ENCODE measurements at places on chromosomes 2 and 18. TPM values are rescaled to one million over a fixed set of nuclear protein-coding genes. Genes with fewer than 3 reads are reported as not detected.
A peak's percentile ranks its signal among the peaks of the same experiment; 100 is the strongest.

DNA sequence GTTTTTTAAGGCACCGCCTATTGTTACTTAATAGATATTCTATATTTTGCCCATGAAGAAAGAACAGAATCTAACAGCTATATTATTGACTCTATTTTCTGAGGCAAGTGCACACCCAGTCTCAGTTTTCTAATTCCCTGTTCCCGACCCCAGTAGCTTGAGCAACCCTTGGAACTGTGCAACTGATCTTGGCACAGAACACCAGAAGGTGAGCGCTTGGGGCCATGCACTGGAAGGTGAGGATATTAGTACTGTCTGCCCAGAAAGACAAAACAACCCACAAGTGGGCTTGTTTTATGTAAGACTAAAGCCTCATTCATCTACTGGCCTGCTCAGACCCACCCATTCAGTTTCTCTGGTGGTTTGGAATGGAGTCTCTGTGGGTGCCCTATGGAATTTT is 188.8 kb upstream of the LINC00305 start:
- DNase-seq: no peak
- no peaks in the 10 kb centered on the region for H3K36me3 ChIP-seq
- no peak overlapping the region for H3K4me3 ChIP-seq

Gene ASB18
- not detected for total RNA-seq

DNA sequence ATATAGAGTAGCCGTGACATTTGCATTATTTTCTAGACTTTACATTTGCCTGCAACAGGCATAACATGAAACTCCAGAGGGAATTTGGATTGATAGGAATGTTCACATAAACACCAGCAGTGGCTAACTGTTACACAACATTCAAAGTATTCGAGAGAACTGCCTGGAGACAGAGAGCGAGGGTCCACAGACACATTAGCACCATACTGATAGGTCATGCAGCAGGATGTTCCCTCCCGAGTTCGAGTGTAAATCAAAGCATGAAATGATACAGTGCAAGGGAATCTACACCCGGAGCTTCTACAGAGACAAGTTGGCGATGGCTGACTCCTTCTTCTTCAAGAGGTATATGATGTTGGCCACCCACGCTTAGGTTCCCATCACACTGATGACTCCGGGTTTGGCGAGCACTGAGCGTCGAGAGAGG is 89.5 kb downstream of the COL6A3 start:
- H3K27ac ChIP-seq: peak overlapping the region; percentile 95
- peaks cover 64% of the 10 kb centered on the region for H3K36me3 ChIP-seq
- H3K27me3 ChIP-seq: no peaks in the 10 kb centered on the region
- no peak overlapping the region for H3K4me3 ChIP-seq

DNA sequence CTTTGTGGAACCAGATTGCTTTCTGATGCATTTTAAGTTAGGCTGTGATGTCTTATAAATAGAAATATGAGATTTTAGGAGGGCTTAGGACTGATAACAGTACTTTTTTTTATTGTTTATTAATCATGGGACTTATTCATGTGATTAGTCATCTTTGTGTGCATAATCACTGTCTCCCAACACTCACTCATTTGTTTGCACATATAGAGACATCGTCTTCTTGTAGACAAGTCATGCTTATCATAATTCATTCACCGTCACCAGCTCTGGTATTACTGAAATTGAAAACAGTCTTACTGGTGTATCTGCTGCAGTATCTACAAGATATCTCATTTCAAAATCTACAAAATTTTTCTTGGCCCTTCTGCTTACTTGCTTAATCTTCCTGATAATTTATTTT is 45.8 kb downstream of the WDR7 start:
- 0 out of 2 replicates have a peak, but pooled peaks cover 2% of the 10 kb centered on the region for H3K36me3 ChIP-seq
- peak; percentile 67 for DNase-seq
- no peak overlapping the region for H3K27ac ChIP-seq
- H3K4me1 ChIP-seq: no peaks in the 10 kb centered on the region
- no peak overlapping the region for H3K4me3 ChIP-seq

DNA sequence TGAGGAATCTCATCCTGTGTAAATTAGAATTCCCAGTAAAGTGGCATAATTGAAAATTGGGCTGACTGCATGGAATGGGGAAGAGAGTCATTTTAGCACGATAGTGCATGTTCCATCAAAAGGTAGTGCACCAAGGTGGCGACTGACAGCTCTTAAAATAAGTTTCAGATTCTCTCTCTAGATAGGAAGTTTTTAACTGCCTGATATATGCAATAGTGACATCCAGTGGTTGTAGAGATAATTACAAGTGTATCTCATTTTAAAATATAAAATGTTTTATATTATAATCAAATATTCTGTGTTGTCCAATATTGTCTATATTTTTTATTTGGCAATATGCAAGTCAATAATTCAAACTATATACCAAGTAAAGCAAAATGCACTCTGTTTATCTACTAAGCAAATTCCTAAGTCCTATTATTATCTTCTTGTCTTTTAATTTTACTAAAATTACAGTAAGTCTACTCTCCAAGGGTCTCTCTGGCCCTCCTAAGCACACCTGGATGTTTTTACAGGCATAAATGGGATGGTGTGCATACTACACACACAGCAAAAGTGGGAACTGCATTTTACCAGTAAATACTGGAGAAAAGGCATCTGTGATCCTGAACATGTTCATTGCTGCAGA is 397.7 kb upstream of the HNRNPA3 start:
- no peak overlapping the region for H3K4me3 ChIP-seq
- H3K27me3 ChIP-seq: peaks cover under 1% of the 10 kb centered on the region
- peak; percentile 26 for DNase-seq
- no peaks in the 10 kb centered on the region for H3K36me3 ChIP-seq

DNA sequence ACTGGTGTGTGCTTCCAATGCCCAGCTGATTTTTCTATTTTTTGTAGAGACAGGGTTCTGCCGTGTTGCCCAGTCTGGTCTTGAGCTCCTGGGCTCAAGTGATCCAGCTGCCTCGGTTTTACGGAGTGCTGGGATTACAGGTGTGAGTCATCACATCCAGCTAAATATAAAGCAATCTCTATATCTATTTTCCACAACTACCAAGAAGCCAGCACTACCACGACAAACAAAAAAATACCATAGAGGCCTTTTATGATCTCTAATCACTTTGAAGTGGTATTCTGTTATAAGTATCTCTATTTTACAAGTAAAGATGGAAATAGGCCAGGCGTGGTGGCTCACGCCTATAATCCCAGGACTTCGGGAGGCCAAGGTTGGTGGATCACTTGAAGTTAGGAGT is 34.7 kb downstream of the C2orf74 start:
- no peaks in the 10 kb centered on the region for H3K27me3 ChIP-seq
- peaks cover 22% of the 10 kb centered on the region for H3K36me3 ChIP-seq
- no peak overlapping the region for H3K27ac ChIP-seq
- no peak for DNase-seq
- H3K4me1 ChIP-seq: no peaks in the 10 kb centered on the region

GRCh38 chr2:56613920-56614319 is 430.1 kb downstream of the CCDC85A start:
- no peak for DNase-seq
- no peaks in the 10 kb centered on the region for H3K27me3 ChIP-seq
- H3K36me3 ChIP-seq: no peaks in the 10 kb centered on the region
- no peak overlapping the region for H3K4me3 ChIP-seq

DNA sequence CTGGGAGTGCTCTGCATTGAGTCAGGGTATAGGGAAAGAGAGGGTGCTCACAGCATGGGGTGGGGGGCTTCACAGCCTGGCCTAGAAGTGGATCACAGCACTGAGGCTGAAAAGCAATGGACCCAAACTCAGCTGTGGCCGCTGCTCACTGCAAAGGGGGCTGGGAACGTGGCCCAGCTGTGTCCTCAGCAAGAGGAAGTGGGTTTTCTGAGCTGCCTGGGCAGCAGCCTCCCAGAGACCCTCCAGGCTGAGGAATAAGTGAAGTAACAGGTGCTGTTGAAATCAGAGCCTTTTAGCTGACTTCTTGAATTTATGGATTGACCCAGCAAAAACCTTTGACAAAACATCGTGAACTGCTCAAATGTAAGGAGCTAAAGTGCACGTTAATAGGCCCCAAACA is 35.2 kb downstream of the PTGR3 start:
- H3K27me3 ChIP-seq: peaks cover 6% of the 10 kb centered on the region
- H3K27ac ChIP-seq: no peak overlapping the region
- H3K4me3 ChIP-seq: no peak overlapping the region
- no peak for DNase-seq
- no peaks in the 10 kb centered on the region for H3K36me3 ChIP-seq

Data from IMR-90 (cell line).